ENCODE measurements at places on chromosomes 1 and 21. TPM values are rescaled to one million over a fixed set of nuclear protein-coding genes. Genes with fewer than 3 reads are reported as not detected.

The KHDRBS1 gene
- 98.6 TPM for total RNA-seq

The GSTM3 gene
- total RNA-seq: 27.5 TPM

The GJA9 gene
- total RNA-seq: not detected

The FAM72D gene
- 4.6 TPM for total RNA-seq

The RNU1-4 gene
- total RNA-seq: not detected

The OR2T35 gene
- total RNA-seq: not detected

The F5 gene
- total RNA-seq: not detected

The TAL1 gene
- total RNA-seq: 25.8 TPM

The HES3 gene
- total RNA-seq: not detected

The PLXNA2 gene
- total RNA-seq: 123 TPM

The CELA3A gene
- total RNA-seq: not detected

The ATP6V1G3 gene
- total RNA-seq: not detected

The NKAIN1 gene
- total RNA-seq: 0.47 TPM

The ERRFI1 gene
- 13.9 TPM for total RNA-seq

The PGM1 gene
- 24.5 TPM for total RNA-seq

The DRAXIN gene
- total RNA-seq: 0.25 TPM

The MTARC2 gene
- total RNA-seq: 10.1 TPM

The AGT gene
- not detected for total RNA-seq

The CFAP45 gene
- total RNA-seq: 0.89 TPM

The PAQR6 gene
- 0.20 TPM for total RNA-seq

The SLC35D1 gene
- total RNA-seq: 3.3 TPM

The RGS4 gene
- 92.6 TPM for total RNA-seq

The FCER1A gene
- total RNA-seq: not detected

The FCRLB gene
- total RNA-seq: 3.6 TPM

The APOBEC4 gene
- total RNA-seq: not detected

The FBXO2 gene
- total RNA-seq: not detected

The SH3BP5L gene
- total RNA-seq: 19.3 TPM

The CD2 gene
- not detected for total RNA-seq

The S100A12 gene
- total RNA-seq: not detected

The CFAP141 gene
- not detected for total RNA-seq

The KRTAP7-1 gene
- total RNA-seq: not detected

The PAPPA2 gene
- total RNA-seq: 0.05 TPM

The CENPL gene
- 18.8 TPM for total RNA-seq

The KRTAP19-1 gene
- total RNA-seq: not detected

The RGS13 gene
- total RNA-seq: not detected

The KRTAP19-3 gene
- not detected for total RNA-seq

The TCHH gene
- not detected for total RNA-seq

The PMF1 gene
- total RNA-seq: 102 TPM

The GNG4 gene
- not detected for total RNA-seq

The LHX8 gene
- total RNA-seq: not detected

The ZNF687 gene
- 16.9 TPM for total RNA-seq

The ACOT11 gene
- 3.3 TPM for total RNA-seq

The SAMSN1 gene
- 0.33 TPM for total RNA-seq

The S100A14 gene
- not detected for total RNA-seq

The FYB2 gene
- not detected for total RNA-seq

The NECTIN4 gene
- 0.54 TPM for total RNA-seq

The NEGR1 gene
- 0.25 TPM for total RNA-seq

The CYP4Z1 gene
- total RNA-seq: not detected

The EDARADD gene
- not detected for total RNA-seq

The TNFRSF14 gene
- total RNA-seq: 99.8 TPM

The ILDR2 gene
- not detected for total RNA-seq

Data from mammary microvascular endothelial cell (primary cell).